NCI-H187 treated with DMSO at 0.1 percent for 48 hours (cell line): ENCODE measurements at places on chromosomes 2 and 18.
A peak's percentile ranks its signal among the peaks of the same experiment; 100 is the strongest.

DNA sequence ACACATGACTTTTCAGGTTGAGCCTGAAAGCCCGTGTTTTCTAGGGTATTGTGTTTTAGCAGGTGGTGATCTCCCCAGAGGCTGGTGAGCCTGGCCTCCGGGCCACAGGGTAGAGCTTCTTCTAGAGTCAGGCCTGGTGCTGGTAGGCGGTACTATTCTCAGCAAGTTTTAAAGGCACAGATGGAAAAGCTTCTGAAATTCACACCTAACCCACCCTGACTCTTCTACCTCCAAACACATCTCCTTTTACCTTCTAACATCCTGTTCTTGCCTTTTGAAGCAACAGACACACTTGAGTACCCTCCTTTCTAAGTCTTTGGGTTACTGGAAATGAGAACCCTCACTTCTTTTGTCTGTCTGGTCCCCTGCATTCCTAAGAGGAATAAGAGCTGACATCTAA, 191.1 kb downstream of the SETBP1 start:
- DNase-seq = no peak

- DNase-seq = no peak
These were observed 96.0 kb downstream of the SOS1 start for GRCh38 chr2:39024833-39025232.

- DNase-seq = no peak
These were observed 112.1 kb upstream of the ARL4C start for GRCh38 chr2:234608946-234609345.

GRCh38 chr2:193112986-193113385, 918.3 kb upstream of the TMEFF2 start:
- DNase-seq = no peak

- DNase-seq = no peak
These were observed 286.0 kb downstream of the ZEB2 start for GRCh38 chr2:144233733-144234541.

GRCh38 chr2:224561234-224562005, 23.7 kb downstream of the CUL3 start:
- DNase-seq = no peak

- DNase-seq = no peak
These were observed 201.1 kb downstream of the THSD7B start for GRCh38 chr2:136966485-136966884.

DNA sequence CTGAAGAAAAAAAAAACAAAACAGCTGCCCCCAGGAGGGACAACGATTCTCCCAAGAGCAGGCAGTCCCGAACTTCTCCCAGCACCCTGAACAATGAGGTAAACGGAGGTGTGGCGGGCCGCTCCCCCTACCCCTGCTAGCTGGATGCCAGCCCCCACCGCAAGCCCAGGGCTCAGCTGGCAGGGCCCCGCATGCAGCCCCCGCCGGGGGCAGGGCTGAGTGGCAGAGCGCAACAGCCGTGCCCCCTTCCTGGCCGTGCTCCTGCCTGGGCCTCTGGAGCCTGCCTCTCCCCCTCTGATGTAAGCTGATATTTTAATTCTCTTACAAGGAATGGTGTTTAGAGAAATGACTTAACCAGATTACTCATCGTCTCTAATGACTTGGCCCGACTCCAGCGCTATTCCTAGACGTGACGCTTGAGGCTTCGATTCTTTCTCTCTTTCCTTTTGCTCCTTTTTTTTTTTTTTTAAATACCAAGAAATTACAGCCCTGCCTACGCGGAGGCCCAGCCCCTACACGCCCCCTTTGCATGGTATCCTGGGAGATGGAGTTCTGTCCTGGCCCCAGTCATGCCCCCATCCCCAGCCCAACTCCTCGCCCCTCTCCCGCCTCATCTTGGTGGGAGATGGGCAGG, 4.6 kb upstream of the ARID5A start:
- peak; percentile 11 for DNase-seq

DNA sequence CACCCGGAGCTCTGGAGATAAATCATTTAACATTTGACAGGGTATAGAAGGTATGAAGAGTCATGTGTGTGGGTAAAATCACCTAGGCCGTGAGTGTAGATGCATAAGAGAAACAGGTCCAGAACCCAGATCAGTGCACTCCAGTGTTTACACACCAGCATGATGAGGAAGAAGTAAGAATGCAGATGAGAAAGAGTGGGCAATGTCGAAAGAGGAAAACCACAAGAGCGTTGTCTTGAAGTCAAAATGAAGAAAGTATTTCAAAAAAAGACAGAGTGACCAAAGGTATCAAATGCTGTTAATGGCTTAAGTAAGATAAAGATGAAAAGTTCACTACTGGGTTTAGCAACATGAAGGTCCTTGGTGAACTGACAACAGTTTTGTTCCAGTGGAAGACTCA, 32.0 kb upstream of the PLB1 start:
- DNase-seq = no peak

DNA sequence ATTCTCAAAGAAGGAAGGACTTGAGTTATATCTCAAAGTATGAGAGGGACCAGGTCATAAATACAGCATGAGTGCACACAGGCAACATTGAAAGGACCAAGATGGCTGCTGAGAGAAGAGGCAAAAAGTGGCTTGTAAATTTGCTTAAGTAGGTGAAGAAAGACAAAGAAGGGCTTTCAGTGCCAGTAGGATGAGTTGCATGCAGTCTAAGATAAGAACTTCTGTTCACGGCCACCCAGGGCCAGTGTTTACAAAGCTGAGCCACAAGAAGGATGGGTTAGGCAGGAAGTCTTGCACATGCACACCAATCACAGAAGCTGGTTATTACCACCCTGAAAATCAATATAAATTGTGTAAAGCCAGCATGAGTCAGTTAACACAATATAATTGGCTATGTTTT, 3.1 kb upstream of the ABCB11 start:
- DNase-seq = no peak

DNA sequence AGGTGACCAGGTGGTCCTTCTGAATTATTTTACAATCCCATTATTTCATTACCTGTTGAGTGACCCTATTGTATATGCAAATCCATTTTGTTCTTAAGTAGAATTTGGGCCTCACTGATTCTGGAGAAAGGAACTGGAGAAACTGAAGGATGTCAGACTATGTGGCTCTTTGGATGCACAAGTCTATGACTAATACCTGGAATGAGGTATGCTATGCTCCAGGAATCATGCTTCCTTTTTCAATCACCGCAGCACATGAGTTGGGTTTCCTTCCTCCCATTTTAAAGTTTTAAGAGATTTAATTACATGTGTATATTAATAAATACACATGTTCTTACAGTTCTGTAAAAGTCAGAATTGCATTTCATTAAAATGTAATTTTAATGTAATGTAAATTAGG, 253.9 kb upstream of the VWC2L start:
- DNase-seq = no peak

DNA sequence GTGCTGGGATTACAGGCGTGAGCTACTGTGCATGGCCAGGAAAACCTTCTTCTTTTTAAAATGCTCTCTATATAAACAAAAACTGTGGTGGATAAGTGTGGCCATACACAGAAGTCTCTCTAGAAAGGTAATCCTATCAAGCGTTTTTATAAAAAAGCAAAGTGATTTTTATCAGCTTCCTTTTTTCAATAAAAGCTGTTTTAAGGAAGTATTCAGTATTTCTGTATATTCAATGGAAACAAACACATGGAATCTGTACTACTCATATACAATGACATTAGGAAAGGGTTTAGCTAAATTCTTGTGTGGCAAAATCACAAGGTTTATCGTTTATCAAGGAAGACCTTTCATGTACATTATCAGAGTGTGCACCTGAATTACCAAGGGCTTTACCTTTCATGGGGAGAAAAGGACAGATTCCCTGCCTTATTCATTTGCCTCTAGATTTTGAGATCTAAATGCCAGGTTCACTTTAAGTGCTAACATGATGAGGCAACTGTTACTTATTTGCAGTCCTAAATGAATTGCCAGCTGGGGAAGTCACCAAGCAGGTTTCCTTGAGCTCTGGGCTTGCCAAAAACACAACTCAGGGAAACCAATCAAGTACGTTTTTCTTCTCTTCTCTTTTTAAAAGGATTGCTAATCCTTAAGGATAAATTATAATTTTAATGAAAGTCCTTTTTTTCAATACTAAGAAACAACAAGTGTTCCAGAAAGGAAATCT, 70.8 kb downstream of the RTN4 start:
- no peak for DNase-seq

GRCh38 chr2:17309741-17310339, 208.4 kb downstream of the RAD51AP2 start:
- peak; percentile 75 for DNase-seq
